ENCODE measurements at places on chromosomes 13 and 19. TPM values are rescaled to one million over a fixed set of nuclear protein-coding genes. Genes with fewer than 3 reads are reported as not detected.

Gene SCGB2B2
- 0.13 TPM for total RNA-seq

Gene TMEM86B
- 1.5 TPM for total RNA-seq

Gene ZNF844
- total RNA-seq = 9.8 TPM

Gene CRLF1
- total RNA-seq = 437 TPM

Gene ZNF284
- 3.3 TPM for total RNA-seq

Gene NFIX
- total RNA-seq = 85.9 TPM

Gene CCDC70
- not detected for total RNA-seq

Gene CCNA1
- 0.26 TPM for total RNA-seq

Gene TICAM1
- 2.8 TPM for total RNA-seq

Gene ISOC2
- 52.8 TPM for total RNA-seq

Gene KLK3
- not detected for total RNA-seq

Gene UBE2S
- 73.4 TPM for total RNA-seq

Gene RFPL4AL1
- not detected for total RNA-seq

Gene RNF113B
- total RNA-seq = not detected

Gene PLIN4
- 0.06 TPM for total RNA-seq

Gene IL12RB1
- total RNA-seq = 0.26 TPM

Gene CYP2B6
- not detected for total RNA-seq

Gene GPR180
- total RNA-seq = 6.9 TPM

Gene ZNF610
- 1.8 TPM for total RNA-seq

Gene KLK13
- not detected for total RNA-seq

Gene CNN1
- total RNA-seq = 1.7 TPM

Gene PMIS2
- not detected for total RNA-seq

Gene PRTN3
- not detected for total RNA-seq

Gene WDR87
- total RNA-seq = not detected

Gene MCEMP1
- not detected for total RNA-seq

Gene BORCS8
- 18.9 TPM for total RNA-seq

Gene RSPH6A
- 0.12 TPM for total RNA-seq

Gene MTUS2
- 0.25 TPM for total RNA-seq

Gene ARID3A
- 6.0 TPM for total RNA-seq

Gene CLDN10
- not detected for total RNA-seq

Gene LIM2
- total RNA-seq = not detected

Gene LILRB1
- not detected for total RNA-seq

Gene LYPD3
- not detected for total RNA-seq

Gene LONP1
- 59.6 TPM for total RNA-seq

Gene CEACAM4
- not detected for total RNA-seq

Gene PCDH9
- total RNA-seq = 56.1 TPM

Gene ZNF528
- total RNA-seq = 24.9 TPM

Gene GRK1
- total RNA-seq = not detected
